ENCODE measurements at places on chromosomes 3 and 15. TPM values are rescaled to one million over a fixed set of nuclear protein-coding genes. Genes with fewer than 3 reads are reported as not detected.

The TLR9 gene
- not detected for total RNA-seq

The CHRNA5 gene
- total RNA-seq, result 1.1 TPM

The SIDT1 gene
- total RNA-seq, result not detected

The TMEM158 gene
- 15.0 TPM for total RNA-seq

The SNX4 gene
- total RNA-seq, result 50.9 TPM

The MYO5C gene
- 2.7 TPM for total RNA-seq

DNA sequence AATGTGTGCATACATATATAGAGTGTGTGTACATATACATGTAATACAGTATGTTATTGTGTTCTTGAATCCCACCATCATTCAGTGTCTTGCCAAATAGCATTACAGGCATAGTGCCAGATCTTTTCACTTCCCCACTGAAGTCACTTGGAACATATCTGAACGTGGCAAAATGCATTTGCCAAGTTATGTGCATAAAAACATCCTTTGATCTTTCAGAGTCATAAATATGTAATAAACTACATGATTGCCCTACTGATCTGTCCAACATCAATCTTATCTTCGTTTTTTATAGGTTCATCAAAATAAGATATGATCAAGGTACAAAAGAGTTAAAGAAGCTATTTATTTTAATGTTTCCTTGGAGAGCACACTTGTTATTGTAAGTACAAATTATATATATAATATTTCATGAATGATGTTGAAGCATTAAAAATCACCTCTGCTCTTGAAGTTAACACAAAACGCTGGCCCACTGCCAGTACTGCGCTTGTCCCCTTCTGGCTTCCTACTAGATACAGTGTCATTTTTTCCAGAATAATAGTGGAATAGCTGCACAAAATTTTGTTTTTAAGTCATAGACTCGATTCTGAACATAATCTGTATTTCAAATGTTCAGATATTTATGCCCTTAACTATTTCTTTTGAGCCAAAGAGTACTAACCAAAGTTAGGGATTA, 549.5 kb upstream of the ARRDC4 start:
- H3K4me3 ChIP-seq, result no peak overlapping the region
- DNase-seq, result no peak
- H3K27me3 ChIP-seq, result no peaks in the 10 kb centered on the region
- H3K36me3 ChIP-seq, result no peaks in the 10 kb centered on the region
- no peaks in the 10 kb centered on the region for H3K4me1 ChIP-seq

GRCh38 chr3:136811701-136812100, 7.2 kb upstream of the SLC35G2 start:
- H3K27ac ChIP-seq, result no peak overlapping the region
- H3K4me3 ChIP-seq, result no peak overlapping the region
- H3K27me3 ChIP-seq, result no peaks in the 10 kb centered on the region
- H3K36me3 ChIP-seq, result no peaks in the 10 kb centered on the region
- DNase-seq, result no peak

GRCh38 chr3:15796771-15797641, 773 bp downstream of the ANKRD28 start:
- H3K4me3 ChIP-seq, result peak overlapping the region; percentile 93
- peaks cover 18% of the 10 kb centered on the region for H3K36me3 ChIP-seq
- H3K27ac ChIP-seq, result peak overlapping the region; percentile 99

GRCh38 chr3:131636266-131636775, 133.6 kb upstream of the MRPL3 start:
- H3K27me3 ChIP-seq, result no peaks in the 10 kb centered on the region
- no peak overlapping the region for H3K27ac ChIP-seq
- H3K4me3 ChIP-seq, result no peak overlapping the region
- no peaks in the 10 kb centered on the region for H3K36me3 ChIP-seq
- no peaks in the 10 kb centered on the region for H3K4me1 ChIP-seq
- no peak for DNase-seq
